ENCODE measurements at places on chromosomes 2 and 18.

DNA sequence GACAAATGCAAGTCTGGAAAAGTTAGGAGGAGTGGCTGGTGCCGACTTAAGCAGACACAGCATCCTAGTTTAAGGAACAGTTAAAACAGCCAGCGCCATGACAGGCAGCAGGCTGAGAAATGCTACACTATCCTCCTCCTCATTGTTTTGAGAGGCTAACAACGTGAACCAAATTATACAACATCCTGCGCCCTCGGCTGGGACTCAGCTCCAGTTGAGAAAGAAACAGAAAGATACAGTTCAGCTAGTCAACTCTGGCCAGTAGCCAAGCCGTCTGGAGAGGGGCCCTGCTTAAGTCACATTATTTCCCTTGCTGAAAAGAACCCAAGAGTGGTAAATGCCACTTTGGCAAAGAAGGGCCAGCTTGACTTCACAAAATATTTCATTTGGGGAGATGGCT, 90.2 kb downstream of the BCL11A start:
- peak; percentile 33 for DNase-seq

- no peak for DNase-seq
These were observed 351.6 kb downstream of the MYCN start for GRCh38 chr2:16291731-16292550.

DNA sequence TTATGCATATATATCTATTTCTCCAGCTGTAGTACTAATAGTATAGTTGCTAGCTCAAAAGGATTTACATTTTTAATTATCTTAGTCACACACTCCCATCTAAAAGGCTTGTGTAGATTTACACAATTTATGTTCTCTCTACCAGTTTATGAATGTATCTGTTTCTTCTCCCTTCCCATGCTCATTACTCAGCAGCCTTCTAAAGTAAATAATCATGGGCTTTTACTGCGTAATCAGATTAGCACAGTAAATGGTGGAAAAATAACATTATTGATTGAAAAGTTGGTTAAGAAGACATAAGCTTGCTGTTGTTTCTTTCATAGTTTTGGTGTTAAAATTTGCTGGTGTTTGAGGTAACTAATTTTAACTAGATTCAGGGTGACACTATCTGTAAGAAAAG, 81.8 kb downstream of the PTPN4 start:
- no peak for DNase-seq

GRCh38 chr2:136344339-136344738, 226.4 kb upstream of the CXCR4 start:
- DNase-seq = no peak
